CD4-positive, alpha-beta T cell (primary cell): ENCODE measurements at places on chromosomes 6 and 20.

DNA sequence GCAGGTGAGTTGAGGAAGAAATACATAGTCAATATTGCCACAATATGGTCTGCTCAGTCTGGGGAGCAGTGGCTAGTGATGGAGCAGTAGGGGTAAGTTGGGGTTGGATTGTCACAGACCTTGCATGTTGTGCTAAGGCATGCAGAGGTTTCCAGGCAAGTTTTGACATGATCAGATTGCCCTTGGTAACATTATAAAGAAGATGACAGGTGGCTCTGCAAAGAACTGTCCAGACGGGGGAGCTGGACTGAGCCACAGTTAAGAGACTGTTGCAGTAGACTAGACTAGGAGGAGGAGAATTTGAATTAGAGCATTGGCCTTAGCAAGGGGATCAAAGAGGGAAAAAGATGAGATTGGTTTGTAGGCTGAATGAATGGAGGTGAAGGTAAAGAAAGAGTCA is 23.4 kb downstream of the ATRN start:
- DNase-seq: no peak

DNA sequence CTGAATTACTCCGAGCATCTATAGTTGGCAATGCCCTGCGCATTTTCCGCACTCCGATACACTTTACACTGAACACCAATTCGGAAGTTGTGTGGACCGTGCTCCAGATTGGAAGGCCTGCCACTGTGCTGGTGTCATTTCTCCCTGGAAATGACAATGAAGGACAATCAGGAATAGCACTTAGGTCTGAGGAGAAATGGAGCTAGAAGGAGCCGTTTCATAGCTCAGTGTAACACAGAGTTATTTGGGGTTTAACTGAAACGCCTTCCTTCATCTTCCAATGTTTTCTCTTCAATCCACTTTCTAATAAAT is 501 bp upstream of the PLA2G7 start:
- DNase-seq: no peak

DNA sequence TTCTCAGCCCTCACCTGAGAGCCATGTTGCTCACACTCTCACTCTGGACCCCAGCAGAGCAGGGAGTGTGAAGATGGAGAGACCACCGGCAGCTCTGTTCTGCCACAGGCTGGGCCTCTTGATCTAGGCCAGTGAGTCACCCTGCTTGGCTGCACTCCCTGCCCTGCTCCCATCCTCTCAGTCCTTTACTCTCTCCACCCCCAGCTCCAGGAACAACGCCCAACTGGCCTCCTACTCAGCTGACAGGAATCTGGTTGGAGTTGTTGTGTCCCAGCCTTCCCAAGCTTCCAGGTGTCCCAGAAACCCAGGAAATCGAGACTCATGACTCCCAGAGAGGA is at the start of gene PSORS1C1:
PSORS1C1 (plus strand) TSS at position 260 of the 338 bp plus-strand sequence. CDS start 14,833 bp downstream, outside the sequence.
- DNase-seq: no peak

GRCh38 chr6:70375166-70375565 is 38.1 kb upstream of the FAM135A start:
- DNase-seq: no peak

DNA sequence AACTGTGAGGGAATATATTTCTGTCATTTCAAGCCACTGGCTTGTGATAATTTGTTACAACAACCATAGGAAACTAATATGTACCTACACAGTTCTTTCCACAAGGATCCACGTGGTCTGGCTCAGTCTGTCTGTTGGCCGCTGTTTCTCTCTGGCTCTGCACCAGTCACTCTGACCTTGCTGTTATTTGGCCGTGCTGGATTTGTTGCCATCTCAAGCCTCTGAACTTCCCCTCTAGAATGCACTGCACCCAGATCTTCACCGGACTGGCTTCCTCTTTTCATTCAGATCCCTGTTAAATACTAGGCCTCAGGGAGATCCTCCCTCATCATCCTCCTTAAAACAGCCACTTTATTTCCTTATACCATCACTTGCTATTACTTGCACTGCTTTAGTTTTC is 446.8 kb downstream of the TFAP2B start:
- no peak for DNase-seq

- DNase-seq: no peak
Measured at GRCh38 chr6:53244399-53244931, 95.8 kb upstream of the GCM1 start.

- DNase-seq: no peak
Measured at GRCh38 chr6:134161041-134161440, 108.6 kb upstream of the SLC2A12 start.

DNA sequence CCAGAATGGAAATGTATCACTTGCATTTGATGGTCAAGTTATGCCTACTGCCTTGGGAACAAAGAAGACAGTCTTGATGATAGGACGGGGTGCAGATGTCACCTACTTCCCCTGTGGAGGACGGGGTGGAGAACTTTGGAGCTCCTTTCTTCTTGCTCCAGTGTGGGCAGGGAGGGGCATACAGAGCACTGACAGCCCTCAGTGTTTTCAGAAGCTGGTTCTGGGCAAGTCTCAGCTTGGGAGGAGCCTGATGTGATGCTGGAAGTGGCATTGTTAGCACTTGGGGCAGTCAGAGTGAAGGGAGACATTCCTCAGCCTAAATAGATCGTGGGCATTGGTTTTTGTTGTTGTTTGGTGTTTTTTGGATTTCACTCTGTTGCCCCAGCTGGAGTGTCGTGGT is 59.7 kb downstream of the SYNJ2 start:
- no peak for DNase-seq

GRCh38 chr6:16092140-16092539 is 36.7 kb upstream of the MYLIP start:
- no peak for DNase-seq

DNA sequence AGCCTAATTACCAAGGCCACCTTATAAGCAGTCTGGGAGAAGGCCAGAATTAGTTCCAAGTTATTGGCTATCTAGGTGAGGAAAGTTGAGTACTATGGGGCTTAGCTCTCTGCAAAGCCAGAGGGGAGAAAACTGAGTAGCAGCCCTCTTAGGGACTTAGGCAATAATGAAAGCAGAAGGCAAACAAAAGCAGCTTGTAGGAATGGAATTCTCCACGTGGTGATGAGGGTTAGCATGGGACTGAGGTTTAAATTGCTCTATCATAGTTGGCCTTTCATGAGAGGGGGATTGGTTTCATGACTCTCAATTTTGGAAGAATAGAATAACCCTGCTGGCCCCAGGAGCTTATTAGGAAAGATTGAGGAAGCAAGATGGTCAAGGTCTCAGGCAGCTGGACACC is 7.0 kb upstream of the UBE2J1 start:
- DNase-seq: no peak

- DNase-seq: no peak
Measured at GRCh38 chr6:16190214-16190613, 48.2 kb upstream of the GMPR start.

GRCh38 chr20:16898433-16898832 is 150.3 kb downstream of the OTOR start:
- no peak for DNase-seq

- no peak for DNase-seq
Measured at GRCh38 chr6:5150551-5151075, 65.5 kb downstream of the PPP1R3G start.

DNA sequence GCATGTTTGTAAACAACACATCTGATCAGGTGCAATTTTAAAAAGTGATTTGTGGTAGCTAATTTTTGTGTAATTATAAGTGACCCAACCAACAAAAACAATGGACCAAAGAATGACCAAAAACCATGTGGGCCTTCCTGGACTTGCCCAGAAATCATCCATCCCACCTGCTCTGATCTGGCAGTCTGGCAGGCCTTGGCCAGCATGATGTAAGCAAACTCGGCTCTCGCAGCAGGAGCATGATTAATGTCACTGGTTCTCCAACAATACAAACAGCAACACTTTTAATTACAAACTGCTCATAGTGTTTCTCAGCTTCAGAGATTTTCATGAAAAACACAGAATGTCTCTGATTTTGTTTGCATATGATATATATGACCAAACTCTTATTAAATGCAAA is 16.1 kb downstream of the TP53INP2 start:
- no peak for DNase-seq

GRCh38 chr6:127022302-127022701 is 96.2 kb upstream of the RSPO3 start:
- DNase-seq: no peak

DNA sequence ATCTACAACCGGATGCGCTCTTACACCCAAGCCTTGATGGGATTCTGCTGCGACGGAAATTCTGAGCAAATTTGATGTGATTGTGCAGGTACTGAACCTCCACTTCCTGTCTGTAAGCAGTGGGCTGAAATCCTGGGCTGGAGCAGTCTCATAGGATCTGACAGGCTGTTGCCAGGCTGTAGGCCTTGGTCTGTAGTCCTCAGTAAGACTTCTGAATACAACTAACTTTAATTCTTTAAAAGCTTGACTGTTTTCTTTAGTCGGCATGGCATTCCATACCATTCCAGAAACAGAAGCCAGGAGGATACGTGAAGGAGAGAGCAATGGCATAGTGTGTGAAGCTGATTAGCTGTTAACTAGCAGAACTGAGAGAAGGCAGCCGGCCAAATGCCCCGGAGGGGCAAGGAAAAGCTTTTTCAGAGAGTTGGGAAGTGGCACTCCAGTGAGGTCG is 68.3 kb downstream of the ADTRP start:
- peak; percentile 66 for DNase-seq

DNA sequence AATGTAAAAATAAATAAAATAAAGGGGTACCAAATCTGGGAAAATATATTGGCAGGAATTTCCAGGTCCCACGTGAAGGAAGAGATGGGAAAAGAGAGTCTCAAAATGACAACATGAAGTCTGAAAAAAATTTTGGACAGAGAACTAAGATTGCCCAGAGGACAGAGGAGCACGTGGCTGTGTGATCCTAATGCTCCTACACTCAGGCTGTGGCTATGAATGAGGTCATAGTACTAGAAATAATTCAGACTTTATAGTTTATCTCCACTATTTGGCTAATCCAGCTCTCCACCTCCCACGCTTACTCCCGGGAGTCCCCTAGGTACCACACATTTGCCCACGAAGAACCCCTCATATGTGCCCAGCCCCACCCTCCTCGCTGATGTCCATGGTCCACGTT is 42.8 kb upstream of the STMND1 start:
- no peak for DNase-seq

- DNase-seq: no peak
Measured at GRCh38 chr6:1988843-1989242, 256.6 kb downstream of the GMDS start.

- DNase-seq: no peak
Measured at GRCh38 chr6:156564807-156565149, 212.4 kb upstream of the ARID1B start.

DNA sequence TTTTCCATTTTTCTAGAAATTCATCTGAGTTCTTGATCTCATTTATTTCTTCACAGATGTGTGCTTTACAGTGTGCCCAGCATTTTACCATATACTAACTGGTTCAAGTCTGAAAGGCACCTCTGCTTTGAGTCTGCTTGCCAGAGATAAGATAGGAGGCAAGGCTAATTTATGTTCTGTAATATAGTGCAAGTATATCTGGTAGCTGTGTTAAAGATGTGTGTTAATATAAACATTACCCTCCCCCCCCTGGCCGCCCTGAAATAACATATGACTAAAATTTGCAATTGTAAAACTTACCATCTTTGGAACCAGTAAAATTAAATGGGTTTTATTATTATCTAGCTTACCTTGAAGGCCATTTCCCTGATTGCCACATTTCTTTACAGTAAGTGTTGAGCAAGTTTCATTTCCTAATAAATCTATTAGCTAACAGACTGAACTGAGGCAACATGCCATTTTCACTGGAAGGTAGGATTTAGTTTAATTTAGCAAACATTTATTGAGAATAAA is 2.7 kb downstream of the FBXO9 start:
- DNase-seq: no peak

DNA sequence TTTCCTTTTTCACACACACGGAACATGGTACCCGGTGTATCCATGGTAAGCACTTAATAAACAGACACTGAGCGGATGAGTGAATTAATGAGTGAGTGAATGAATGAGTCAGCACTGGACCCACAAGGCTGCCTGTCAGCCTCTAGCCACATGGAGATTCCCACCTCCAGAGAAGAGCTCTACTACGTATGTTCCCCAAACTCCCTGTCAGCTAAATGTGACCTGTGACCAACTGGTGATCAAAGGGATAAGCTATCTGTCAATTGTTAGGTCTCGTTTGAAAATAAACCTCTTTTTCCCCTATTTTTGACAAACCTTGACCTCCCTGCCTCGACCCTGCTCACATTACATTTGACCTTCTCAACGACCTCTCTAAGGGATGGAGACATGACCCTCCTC is 24.5 kb upstream of the TAF8 start:
- no peak for DNase-seq

DNA sequence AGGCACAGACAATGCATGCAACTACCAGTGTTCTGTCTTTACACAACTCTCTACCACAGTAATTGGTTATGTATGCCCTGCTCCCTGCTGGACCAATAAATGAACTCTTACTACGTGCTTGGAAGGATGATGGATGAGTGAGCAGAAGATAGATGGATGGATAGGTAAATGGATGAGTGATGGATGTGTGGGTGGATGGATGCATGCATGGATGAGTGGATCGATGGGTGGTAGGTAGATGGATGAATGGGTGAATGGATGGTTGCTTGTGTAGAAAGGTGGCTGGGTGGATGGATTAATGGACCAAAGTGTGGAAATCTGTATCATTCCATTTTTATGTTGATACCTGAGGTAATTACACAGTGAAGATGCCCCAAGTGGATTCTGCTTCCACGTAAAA is 10.1 kb upstream of the TRAM2 start:
- DNase-seq: no peak

DNA sequence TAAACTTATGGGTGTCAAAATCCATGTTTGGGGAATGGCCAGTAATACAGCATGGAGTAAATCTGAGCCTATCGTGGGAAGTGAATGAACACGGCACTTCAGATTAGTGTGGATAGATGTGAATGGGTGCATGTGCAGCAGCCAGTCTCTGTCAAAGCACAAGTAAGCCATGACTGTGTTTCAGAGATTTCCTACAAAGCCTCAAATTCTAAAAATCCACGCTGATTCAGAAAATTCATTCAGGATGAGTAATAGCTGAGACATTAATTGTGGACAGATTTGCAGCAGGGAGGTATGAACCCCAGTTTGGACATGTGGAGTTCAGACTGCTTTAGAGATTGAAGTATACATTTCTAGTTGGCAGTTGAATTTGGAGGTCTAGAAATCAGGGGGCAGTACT is 115.1 kb downstream of the QKI start:
- DNase-seq: no peak

DNA sequence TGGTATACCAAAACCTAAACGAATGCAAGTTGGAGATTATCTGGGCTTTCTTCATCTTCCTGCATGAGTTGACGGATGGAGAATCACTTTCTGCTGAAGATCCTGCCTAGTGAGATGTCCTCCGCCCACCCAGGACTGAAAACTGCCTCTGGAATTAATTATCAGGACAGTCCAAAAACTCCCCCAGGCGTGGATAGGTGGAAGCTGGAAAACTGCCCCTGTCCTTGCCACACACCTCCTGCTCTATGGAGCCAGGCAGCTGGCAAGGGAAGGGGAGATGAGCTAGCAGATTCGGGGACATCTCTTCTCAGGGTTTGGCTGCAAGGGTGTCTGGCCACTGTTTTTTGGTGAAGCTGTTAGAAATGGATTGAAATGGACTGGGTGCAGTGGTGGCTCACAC is 89.3 kb upstream of the ZNFX1 start:
- DNase-seq: no peak

- no peak for DNase-seq
Measured at GRCh38 chr20:23867152-23867776, 12.3 kb downstream of the CST5 start.
